NCI-H1694 (cell line): ENCODE measurements at places on chromosomes 5 and 9.

DNA sequence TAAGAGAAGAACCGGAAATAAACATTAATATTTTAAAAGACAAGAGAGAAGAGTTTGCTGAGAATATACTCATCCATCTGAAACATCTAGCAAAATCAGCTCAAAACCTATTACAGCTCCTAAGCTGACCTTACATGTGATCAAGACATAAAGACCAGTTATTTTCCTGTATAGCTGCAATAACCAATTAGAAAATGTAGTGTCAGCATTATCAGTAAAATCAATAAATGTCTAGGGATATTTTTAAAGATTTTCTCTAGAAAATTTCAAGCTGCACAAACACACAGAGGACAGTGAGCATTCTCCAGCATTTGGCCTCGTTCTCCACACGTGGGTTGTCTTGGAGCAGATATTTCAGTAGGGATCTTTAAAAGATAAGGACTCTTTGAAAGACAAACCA is 127.6 kb upstream of the CACNA1B start:
- DNase-seq = no peak

DNA sequence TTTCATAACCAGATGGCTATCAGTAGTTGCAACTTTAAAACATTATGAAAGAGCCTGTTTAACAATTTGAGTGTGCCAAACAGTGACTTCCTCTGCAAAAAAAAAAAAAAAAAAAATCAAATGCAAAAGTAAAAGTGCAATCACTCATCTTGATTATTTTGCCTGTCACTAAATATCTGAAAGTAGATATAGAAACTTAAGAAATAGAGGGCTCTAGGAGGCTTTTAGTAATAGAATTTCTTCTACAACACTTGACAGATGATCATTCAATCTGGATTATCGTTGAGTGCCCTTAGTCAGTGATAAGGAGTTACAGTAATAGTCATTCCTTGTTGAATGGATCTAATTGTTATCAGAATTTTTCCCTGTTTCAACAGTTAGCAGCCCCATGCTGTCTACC is 101.8 kb downstream of the CETN3 start:
- DNase-seq = no peak

GRCh38 chr5:146240951-146241350 is 37.5 kb downstream of the RBM27 start:
- no peak for DNase-seq

DNA sequence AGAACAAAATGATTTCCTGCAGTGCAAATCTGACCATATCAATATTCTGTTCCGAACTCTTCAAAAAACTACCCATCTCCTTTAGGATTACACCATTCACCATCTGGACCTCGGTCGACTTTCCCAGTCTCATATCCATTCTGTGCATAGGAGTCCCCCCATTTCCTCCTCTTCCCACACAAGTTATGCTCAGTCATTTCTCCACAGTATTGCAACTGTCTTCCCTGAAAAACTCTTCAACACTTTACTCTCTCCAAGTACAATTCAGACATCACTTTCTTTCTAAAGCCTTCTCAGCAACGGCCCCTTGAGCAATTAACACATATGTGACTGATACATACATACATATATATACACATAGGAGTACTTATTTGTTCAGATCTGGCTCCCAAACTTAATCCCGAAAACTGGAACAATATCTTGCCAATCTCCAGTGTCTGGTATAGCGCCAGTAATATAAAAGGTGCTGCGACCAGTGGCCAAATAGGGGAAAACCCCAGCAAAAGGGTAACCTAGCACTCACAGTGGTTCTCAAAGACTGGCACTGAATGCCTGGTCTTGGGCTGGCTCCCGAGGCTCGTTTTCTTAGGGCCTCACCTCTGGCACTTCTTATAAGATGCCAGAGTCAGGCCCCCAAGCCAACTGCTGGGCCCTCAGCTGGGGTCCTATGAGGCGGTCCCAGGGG is 629 bp downstream of the ZBTB26 start:
- DNase-seq = no peak

- DNase-seq = peak; percentile 8
Measured at GRCh38 chr5:62306896-62307689, 1.1 kb downstream of the KIF2A start.

DNA sequence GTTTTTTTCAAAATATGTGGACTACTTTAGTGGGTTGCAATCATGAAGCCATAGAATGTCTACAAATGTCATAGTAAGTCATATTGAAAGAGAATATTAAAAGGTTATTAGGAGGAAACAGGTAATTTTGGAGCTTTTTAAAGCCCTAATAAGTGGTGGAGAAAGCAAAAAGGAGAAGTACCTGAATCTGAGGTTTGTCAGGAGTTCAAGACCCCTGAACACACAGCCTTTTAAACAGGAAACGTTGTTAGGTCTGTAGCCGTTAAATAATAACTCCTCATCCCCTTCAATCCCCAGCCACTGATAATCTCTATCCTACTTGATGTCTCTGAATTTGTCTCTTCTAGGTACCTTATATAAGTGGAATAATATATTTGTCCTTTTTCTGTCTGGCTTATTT is 51.1 kb downstream of the SPEF2 start:
- DNase-seq = no peak

DNA sequence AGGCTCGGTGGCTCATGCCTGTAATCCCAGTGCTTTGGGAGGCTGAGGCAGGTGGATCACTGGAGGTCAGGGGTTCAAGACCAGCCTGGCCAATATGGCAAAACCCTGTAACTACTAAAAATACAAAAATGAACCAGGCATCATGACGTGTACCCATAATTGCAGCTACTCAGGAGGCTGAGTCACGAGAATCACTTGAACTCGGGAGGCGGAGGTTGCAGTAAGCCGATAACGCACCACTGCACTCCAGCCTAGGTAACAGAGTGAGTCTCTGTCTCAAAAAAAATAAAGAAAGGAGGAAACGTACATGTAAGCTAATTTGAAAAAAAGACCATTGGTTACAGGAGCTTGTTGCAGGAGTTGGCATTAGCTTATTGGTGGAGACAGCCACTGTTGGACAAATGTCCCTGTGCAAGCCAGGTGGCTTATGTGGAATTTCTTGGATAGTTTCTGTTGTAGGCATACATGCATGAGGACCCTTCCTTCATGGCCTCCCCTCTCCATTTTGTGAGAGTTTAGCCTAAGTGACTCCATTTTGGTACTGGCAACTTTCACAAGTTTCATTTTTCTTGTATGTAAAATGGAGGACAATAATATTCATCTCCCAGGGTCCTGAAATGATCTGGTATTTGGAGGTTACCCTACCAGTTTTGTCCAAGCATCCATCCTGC is 16.8 kb upstream of the RAB14 start:
- DNase-seq = no peak

DNA sequence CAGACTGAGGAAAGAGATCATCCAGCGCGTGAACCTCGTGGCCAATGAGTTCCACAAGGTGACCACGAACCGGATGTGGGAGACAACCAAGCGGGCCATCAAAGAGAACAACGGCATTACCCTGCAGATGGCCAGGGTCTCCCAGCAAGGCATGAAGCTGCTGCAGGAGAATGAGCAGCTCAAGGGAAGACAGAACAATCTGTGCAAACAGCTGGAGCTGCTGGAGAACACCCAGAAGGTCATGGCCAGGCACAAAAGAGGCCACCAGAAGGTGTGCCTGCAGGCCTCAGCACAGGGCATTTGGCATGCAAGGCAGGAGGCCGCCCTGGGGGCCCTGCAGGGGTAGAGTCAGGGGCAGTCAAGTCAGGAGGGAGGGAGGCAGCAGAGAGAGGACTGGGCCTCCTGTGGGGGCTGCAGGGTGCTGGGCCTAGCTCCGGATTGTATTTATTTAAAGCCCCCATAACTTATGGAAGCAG is 4.2 kb downstream of the PTRH1 start:
- peak; percentile 40 for DNase-seq

GRCh38 chr5:72402959-72403628 is 82.9 kb downstream of the PTCD2 start:
- no peak for DNase-seq

- DNase-seq = no peak
Measured at GRCh38 chr9:76465442-76466298, 6.7 kb downstream of the GCNT1 start.

- peak; percentile 13 for DNase-seq
Measured at GRCh38 chr9:105157171-105157583, 87.3 kb upstream of the SLC44A1 start.

- no peak for DNase-seq
Measured at GRCh38 chr5:83848941-83849340, 128.3 kb upstream of the HAPLN1 start.
